Bronchial epithelial cell (primary cell): ENCODE measurements at places on chromosomes 6 and 20. TPM values are rescaled to one million over a fixed set of nuclear protein-coding genes. Genes with fewer than 3 reads are reported as not detected.

Gene RIPPLY2
- total RNA-seq = not detected in 2 replicates

Gene PRDM1
- 5.3 and 9.6 TPM in 2 replicates for total RNA-seq

Gene CFAP206
- total RNA-seq = under 0.01 TPM in 1 of 2 replicates, not detected in the other

Gene CDH26
- 2.4 and 8.4 TPM in 2 replicates for total RNA-seq

Gene DLL1
- total RNA-seq = 4.1 and 4.7 TPM in 2 replicates

Gene HNF4A
- total RNA-seq = not detected in 2 replicates

Gene PSORS1C2
- total RNA-seq = not detected in 2 replicates

Gene NRSN1
- not detected in 2 replicates for total RNA-seq

Gene HLA-DRB5
- not detected in 2 replicates for total RNA-seq

Gene OOEP
- total RNA-seq = not detected in 2 replicates

Gene CTCFL
- total RNA-seq = not detected in 2 replicates

Gene CEP85L
- 6.7 and 7.1 TPM in 2 replicates for total RNA-seq

Gene GPR6
- total RNA-seq = not detected in 2 replicates

Gene LRRC1
- 19.7 and 22.9 TPM in 2 replicates for total RNA-seq

Gene CDKN1A
- 364 and 524 TPM in 2 replicates for total RNA-seq

Gene STMND1
- not detected in 2 replicates for total RNA-seq

Gene HLA-DMA
- 0.26 and 2.8 TPM in 2 replicates for total RNA-seq

Gene ERVFRD-1
- not detected in 2 replicates for total RNA-seq

Gene NNAT
- not detected in 2 replicates for total RNA-seq

Gene SPTLC3
- 2.4 and 4.6 TPM in 2 replicates for total RNA-seq

Gene NOTCH4
- 0.26 and 0.38 TPM in 2 replicates for total RNA-seq

Gene FNDC1
- total RNA-seq = not detected in 2 replicates

Gene THEMIS
- not detected in 2 replicates for total RNA-seq

Gene ADGRF1
- total RNA-seq = 5.5 and 10.1 TPM in 2 replicates

Gene PAK5
- not detected in 2 replicates for total RNA-seq

Gene SALL4
- 0.13 and 0.26 TPM in 2 replicates for total RNA-seq

Gene PACRG
- total RNA-seq = under 0.01 and 0.51 TPM in 2 replicates

Gene SLC22A1
- under 0.01 and 1.3 TPM in 2 replicates for total RNA-seq

Gene STX11
- 0.26 and 0.51 TPM in 2 replicates for total RNA-seq

Gene CGA
- not detected in 2 replicates for total RNA-seq
